ENCODE measurements at places on chromosomes 7 and 10. TPM values are rescaled to one million over a fixed set of nuclear protein-coding genes. Genes with fewer than 3 reads are reported as not detected.

Gene EMX2
- not detected for total RNA-seq

Gene UCMA
- total RNA-seq, result not detected

Gene HTRA1
- not detected for total RNA-seq

Gene RAMP3
- total RNA-seq, result not detected

Gene UNCX
- total RNA-seq, result not detected

Gene ZNF804B
- total RNA-seq, result not detected

Gene HYAL4
- not detected for total RNA-seq

Gene MPLKIP
- 18.0 TPM for total RNA-seq

Gene GIMAP1
- 24.1 TPM for total RNA-seq

- no peak overlapping the region for H3K4me3 ChIP-seq
- H3K4me1 ChIP-seq, result no peaks in the 10 kb centered on the region
- no peak overlapping the region for H3K27ac ChIP-seq
- H3K36me3 ChIP-seq, result no peaks in the 10 kb centered on the region
- DNase-seq, result no peak
Observed at GRCh38 chr10:66259836-66260235, 666.0 kb upstream of the LRRTM3 start.

- no peak for DNase-seq
- no peaks in the 10 kb centered on the region for H3K36me3 ChIP-seq
- H3K27me3 ChIP-seq, result no peaks in the 10 kb centered on the region
Observed at GRCh38 chr7:85840554-85840953, 653.7 kb upstream of the SEMA3D start.

GRCh38 chr10:11018432-11018841 is 765 bp downstream of the CELF2 start:
- no peaks in the 10 kb centered on the region for H3K36me3 ChIP-seq
- peaks cover 10% of the 10 kb centered on the region for H3K27me3 ChIP-seq
- no peak for DNase-seq
- H3K4me3 ChIP-seq, result peak overlapping the region; percentile 72
- peaks cover 3% of the 10 kb centered on the region for H3K4me1 ChIP-seq

DNA sequence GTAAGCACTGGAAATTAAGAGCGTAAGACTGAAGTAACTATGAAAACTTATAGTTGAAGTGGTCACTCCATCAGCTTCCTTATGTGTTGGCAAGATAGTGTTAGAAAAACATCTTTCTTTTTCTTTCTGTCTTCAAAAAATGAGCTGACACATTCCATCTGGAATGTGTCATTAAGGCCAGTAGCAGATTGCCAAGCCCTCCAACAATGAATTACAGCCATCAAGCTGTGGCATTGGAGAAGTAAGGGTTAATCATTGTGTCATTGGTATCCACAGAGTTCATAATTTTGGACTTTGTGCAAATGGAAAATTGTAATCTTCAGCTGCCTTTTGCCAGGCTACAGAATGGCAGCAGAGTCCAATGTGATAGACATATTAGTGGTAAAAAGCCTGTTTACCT is 926.3 kb downstream of the NRG3 start:
- no peaks in the 10 kb centered on the region for H3K4me1 ChIP-seq
- no peak overlapping the region for H3K4me3 ChIP-seq
- H3K27ac ChIP-seq, result no peak overlapping the region
- H3K27me3 ChIP-seq, result no peaks in the 10 kb centered on the region
- H3K36me3 ChIP-seq, result no peaks in the 10 kb centered on the region

GRCh38 chr7:32958046-32959025 is 1.1 kb downstream of the FKBP9 start:
- no peaks in the 10 kb centered on the region for H3K36me3 ChIP-seq
- no peak overlapping the region for H3K27ac ChIP-seq
- peaks cover 4% of the 10 kb centered on the region for H3K4me1 ChIP-seq
- peaks cover 2% of the 10 kb centered on the region for H3K27me3 ChIP-seq

DNA sequence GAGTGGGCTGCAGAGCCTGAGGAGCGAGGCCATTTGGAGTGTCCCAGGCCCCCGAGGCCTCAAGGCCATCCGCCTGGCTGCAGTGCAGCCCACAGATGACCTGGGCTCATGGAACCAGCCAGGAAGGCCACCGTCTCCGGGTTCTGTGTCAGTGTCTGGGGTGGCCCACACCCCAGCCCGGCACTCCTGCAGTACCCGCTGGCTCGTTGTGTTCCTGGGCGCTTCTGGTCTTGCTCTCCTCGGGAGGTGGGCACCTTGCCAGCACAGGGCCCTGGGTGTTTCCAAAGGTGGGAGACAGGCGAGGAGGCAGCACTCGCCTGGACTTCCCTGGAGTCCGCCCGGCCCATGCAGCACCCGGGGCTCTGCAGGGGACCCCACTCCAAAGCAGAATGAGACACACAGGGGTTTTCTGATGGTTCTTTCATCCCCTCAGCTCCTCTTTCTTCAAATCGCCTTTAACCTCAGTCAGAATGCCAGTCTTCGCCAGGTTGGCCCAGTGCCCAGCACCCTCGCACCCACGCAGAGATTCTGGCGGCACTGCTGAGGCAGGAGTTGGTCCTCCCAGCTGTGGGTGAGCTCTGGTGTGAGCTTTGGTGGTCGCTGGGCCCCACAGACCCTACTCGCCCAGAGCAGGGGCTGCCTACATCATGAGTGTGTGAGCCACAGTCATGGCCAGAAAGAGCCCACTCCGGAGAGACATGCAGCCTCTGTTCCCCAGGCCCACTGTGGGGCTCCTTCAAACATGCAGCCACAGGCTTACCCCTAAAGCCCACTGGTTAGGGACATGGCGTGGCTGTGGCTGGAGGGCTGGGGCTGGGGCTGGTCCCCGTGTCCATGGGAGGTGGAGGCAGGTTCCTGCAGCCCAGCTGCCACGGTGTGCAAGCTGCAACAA is 155.7 kb downstream of the EBF3 start:
- no peak overlapping the region for H3K27ac ChIP-seq
- DNase-seq, result no peak
- H3K27me3 ChIP-seq, result no peaks in the 10 kb centered on the region
- H3K4me3 ChIP-seq, result no peak overlapping the region
- H3K4me1 ChIP-seq, result no peaks in the 10 kb centered on the region

- H3K27me3 ChIP-seq, result no peaks in the 10 kb centered on the region
- peak overlapping the region; percentile 90 for H3K27ac ChIP-seq
- no peaks in the 10 kb centered on the region for H3K36me3 ChIP-seq
- H3K4me1 ChIP-seq, result peaks cover 10% of the 10 kb centered on the region
- H3K4me3 ChIP-seq, result peak overlapping the region; percentile 94
- DNase-seq, result no peak
Observed at GRCh38 chr7:87152897-87153641, 816 bp downstream of the DMTF1 start.

- H3K36me3 ChIP-seq, result no peaks in the 10 kb centered on the region
- H3K27me3 ChIP-seq, result no peaks in the 10 kb centered on the region
- no peak for DNase-seq
- no peaks in the 10 kb centered on the region for H3K4me1 ChIP-seq
Observed at GRCh38 chr7:22651534-22652243, 75.3 kb upstream of the IL6 start.

Data from T-cell (primary cell).